ENCODE measurements at places on chromosomes 4 and X.

DNA sequence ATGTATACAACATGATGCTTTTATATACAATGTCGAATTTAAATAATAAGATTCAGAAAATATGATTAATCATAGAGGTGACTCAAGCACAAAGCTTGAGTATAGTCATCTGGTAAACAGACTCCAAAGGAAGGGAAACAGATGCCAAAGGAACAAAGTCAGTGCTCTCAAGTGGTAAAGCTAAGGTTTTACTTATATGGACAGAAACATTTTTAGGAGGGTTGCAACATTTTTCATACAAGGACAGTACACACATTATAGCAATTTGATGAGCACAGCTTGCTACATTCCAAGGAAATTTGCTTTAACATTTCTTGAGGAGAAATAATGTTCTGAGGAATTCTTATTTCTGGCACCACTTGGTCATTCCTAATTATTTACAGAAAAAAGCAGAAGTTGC is 333.4 kb upstream of the AADAT start:
- DNase-seq: no peak

- no peak for DNase-seq
Observed at GRCh38 chr4:121814756-121815155, 8.9 kb downstream of the CCNA2 start.

DNA sequence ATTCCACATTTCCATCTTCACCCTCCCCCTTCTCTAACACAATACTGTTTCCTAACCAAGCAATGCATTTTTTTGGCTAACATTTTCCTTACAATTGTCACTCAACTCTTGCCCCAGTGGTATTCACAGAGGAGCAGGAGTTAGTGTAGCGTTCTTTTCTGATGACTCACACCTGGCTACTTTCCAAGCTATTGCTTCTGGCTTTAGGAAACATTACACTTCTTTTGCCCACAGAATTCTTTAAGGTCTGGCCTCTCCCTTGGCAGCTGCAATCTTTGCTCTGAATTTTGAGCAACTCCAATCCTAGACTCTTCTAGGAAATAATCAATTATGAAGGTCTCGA is 27.5 kb upstream of the PDGFC start:
- DNase-seq: no peak

GRCh38 chr4:175412746-175413145 is 399.3 kb downstream of the GPM6A start:
- DNase-seq: no peak

DNA sequence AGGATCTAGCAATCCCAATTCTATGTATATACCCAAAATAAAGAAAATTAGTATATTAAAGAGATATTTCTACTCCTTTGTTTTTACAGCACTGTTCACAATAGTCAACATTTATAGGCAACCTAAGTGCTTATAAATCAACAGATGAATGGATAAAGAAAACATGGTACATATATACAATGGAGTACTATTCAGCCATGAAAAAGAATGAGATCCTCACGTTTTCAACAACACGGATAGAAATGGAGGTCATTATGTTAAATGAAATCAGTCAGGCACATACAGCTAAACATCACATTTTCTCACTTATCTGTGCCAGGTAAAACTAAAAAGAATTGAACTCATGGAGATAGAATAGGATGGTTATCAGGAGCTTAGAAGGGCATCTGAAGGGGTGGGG is 45.6 kb upstream of the PABPC5 start:
- no peak for DNase-seq

DNA sequence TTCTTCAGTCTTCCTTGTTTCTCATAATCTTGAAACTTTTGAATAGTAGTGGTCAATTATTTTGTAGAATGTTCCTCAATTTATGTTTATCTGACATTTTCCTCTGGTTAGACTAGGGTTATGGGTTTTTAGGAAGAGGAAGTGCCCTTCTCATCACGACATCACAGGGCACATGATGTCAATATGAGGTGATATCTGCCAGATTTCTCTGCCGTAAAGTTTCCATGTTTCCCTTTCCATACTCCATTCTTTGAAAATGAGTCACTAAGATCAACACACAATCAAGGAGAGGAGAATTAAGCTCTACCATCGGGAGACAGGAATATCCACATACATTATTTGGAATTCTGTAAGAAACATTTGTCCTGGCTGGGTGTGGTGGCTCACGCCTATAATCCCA is 28.4 kb downstream of the RP2 start:
- no peak for DNase-seq

- no peak for DNase-seq
Observed at GRCh38 chr4:138452826-138453225, 210.7 kb upstream of the SLC7A11 start.

DNA sequence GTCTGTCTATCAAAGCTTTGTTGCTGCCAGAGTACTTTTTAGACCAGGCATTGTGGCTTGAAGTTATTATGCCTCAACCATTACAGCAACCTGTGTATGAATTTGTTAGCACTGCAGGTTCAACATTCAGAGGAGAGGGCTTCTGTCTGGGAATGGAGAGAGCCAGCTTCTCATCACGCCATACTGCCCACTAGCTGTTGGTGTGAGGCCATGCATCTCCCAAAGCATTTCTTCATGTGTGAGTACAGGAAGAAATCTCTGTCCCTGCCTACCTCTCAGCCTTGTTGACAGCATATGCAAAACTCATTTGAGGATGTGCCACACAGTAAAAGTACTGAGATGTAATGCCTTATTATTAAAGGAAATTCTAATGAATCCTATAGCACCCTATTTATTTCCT is 76.9 kb upstream of the PPARGC1A start:
- no peak for DNase-seq

- no peak for DNase-seq
Observed at GRCh38 chr4:149796381-149796780, 19.3 kb downstream of the IQCM start.

- no peak for DNase-seq
Observed at GRCh38 chr4:102574317-102574716, 73.2 kb downstream of the NFKB1 start.

- no peak for DNase-seq
Observed at GRCh38 chr4:94892051-94892450, 134.3 kb downstream of the BMPR1B start.

- DNase-seq: no peak
Observed at GRCh38 chr4:88985088-88985773, 71.8 kb downstream of the FAM13A start.

GRCh38 chr4:6225469-6225868 is 25.1 kb upstream of the JAKMIP1 start:
- DNase-seq: no peak

DNA sequence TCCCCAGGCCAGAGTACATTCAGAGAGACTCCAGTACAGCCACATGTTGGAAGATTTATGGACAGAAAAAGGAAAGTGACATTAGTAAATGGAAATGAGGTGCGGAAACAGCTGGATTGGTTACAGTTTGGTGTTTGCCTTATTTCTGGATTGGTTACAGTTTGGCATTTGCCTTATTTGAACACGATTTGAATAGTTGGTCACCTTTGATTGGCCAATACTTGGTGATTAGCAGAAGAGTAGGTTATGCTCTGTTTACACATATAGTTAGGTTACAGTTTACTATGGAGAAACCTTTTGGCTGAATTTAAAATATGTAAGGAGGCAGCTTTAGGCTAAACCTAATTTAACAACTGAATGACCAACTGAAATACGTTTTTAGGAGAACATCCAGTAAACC is 173.7 kb downstream of the AASDH start:
- no peak for DNase-seq

All from activated CD8-positive, alpha-beta memory T cell treated with anti-CD3 and anti-CD28 coated beads for 4 hours (primary cell).